Muscle of arm (tissue), 14 donors: ENCODE measurements at places on chromosomes 5 and 9.

- no peak for DNase-seq
Observed at GRCh38 chr5:76535577-76535976, 87.6 kb downstream of the F2RL2 start.

- no peak for DNase-seq
Observed at GRCh38 chr5:143581649-143582048, 178.2 kb upstream of the NR3C1 start.

GRCh38 chr5:77812926-77813589 lies 36.9 kb upstream of the TBCA start:
- DNase-seq, result no peak

GRCh38 chr5:41815261-41815660 lies 55.0 kb downstream of the OXCT1 start:
- DNase-seq, result no peak

- no peak for DNase-seq
Observed at GRCh38 chr9:135666534-135667462, 3.7 kb downstream of the LCN9 start.

- DNase-seq, result no peak
Observed at GRCh38 chr5:55850839-55851674, at the start of gene IL31RA. Gene IL31RA, plus strand, starts transcription at chr5:55851357. Its CDS starts 214 bp downstream, at chr5:55851571.

DNA sequence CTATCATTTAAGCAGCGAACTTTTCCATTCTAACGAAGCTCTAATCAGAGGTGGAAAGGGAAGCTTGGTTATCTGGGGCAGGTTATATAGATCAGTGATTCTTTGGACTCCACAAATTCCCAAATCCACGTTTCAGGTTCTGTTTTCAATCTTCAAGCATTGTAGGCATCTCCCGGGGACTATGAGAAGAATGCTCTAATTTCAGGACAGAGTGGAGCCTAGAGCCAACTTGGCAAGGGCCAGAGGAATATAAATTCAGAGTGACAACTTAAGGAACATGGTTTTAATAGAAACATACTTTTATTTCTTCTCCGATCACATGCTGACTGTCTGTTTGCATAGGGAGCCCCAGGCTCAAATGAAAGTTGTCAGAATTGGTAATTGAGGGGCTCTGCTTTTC lies 514.0 kb upstream of the KLF4 start:
- peak; percentile 40 for DNase-seq

- no peak for DNase-seq
Observed at GRCh38 chr9:97904725-97905124, 17.6 kb downstream of the TRMO start.

DNA sequence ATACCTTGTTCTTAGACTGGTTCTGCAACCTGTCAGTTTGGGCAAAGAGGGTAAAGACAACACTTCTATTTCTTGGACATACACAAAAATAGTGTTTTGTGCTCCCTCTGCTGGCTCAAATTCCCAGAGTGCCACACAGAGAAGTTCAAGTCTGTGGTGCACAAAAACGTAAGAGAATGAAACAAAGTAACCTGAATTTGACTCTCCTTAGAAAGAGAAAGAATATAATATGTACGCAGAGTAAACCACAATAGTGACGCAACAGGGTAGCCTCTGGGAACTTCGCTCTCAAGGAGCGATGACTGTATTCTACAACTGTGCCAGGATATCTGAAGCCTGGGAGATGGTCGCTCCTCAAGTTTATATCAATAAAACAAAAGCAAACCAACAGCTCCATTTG lies 18.5 kb downstream of the DDX31 start:
- DNase-seq, result no peak

GRCh38 chr9:92980085-92980745 lies 32.9 kb downstream of the FGD3 start:
- DNase-seq, result no peak

- DNase-seq, result no peak
Observed at GRCh38 chr9:134722120-134722701, 80.6 kb downstream of the COL5A1 start.

DNA sequence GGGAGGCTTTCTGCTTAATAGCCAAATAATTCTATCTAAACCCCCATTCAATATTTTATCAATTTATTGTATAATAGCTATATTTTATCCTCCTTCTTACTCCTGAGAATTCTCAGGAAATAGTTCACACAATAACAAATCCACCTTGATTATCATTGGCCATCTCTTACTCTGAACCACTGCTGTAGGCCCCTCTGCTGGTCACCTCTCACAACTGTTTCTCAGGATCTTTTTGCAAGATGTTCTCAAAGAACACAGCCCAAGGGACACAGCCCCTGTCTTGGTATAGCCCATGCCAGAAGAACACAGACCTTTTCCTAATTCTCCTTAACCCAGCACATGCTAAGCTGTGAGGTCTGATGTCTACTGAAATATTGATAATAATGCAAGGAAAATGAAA lies 74.9 kb upstream of the HTR4 start:
- DNase-seq, result no peak

DNA sequence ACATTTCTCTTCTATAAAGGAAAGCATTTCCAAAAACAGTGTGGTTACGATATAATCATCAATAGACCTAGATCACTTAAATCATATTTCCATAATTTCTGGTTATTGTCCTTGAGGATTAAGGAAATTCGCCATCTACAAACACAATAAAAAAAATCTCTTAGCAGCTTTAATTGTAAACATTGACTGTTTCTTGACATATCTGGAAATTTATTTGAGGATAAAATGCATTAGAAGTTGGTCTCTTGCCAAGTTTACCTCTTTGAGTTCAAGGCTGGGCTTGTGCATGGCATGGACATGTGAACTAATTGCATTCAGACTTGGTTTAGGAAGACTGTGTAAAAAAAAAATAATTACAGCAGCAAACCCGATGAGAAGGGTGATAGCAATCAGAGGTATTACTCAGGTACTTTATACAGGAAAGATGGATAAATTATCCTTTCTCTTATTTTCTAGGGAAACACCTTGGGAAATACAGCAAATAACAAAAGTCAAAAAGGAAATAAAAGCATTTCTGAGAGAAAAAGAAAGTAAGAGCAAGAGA lies 237.9 kb downstream of the SLF1 start:
- no peak for DNase-seq

DNA sequence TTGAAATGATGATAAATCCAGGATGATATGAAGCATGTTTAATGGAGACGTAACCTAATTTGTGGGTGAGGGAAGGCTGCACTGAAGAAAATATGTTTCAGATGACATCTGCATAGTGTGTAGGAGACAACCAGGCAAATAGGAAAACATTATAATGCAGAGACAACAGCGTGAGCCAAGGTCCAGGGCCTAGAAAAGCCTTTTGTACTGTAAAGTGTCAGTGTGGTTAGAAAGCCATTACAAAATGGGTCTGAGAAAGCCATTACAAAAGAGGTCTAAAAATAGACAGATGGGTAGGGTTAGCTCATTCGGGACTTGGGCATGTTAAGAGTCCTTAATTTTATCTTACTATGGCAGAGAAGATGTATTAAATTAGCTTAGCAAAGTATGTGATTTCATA lies 14.9 kb upstream of the GABRG2 start:
- no peak for DNase-seq

DNA sequence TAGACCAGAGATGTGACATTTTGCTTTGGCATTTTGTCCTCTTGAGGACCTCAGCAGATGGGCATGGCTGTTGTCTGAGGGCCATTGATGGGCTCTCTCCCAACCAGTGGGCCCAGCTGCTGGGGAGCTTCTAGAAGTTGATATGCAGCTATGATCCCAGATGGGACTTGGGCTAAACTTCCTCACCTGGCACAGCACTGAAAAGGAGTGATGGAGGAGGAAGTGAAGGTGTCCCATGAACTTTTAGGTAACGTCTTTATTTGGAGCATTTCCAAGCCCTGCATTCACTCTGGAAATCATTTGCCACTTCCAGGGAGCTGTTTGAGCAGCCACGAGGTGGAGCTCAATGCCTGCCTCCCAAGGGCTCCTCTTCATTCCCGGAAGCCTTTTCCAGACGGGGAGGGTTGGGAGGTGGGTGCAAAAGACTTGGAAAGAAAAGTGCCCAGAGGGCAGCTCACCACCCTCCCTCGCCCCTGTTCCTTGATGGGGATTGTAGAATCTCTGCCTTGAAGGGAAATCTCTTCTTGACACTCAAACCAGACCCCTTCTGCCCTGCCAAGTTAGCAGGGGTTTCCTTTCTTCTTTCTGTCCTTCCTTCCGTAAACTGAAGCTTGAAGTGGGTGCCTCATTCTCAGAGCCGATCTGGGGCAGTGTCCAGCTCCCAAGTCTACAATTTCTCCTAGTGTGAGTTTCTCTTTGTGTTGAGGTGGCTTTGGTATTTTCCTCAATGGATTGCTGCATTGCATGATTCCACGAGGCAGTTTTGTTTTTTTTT lies 18.1 kb upstream of the NEUROG1 start:
- no peak for DNase-seq

GRCh38 chr5:17978954-17979353 lies 344.7 kb downstream of the TAF11L14 start:
- no peak for DNase-seq

GRCh38 chr9:110936719-110937452 lies 101.4 kb downstream of the LPAR1 start:
- no peak for DNase-seq

DNA sequence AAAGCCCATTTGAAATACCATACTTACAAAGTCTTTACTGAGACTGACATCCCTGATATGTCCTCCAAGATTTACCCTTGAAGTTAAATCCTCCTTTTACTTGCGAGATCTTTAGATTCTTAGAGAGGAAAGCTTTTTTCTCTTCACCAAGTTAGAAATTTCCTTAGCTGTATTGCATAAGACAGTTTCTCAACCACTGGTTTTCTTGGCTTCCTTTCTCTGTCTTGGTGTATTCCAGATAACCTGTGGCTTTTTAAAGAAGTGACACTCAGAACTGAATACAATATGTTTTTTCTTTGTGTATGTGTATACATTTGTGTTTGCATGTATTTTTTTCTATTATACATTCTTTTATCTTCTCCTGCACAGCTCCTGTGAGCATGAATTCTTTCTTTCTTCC lies 65.0 kb downstream of the SNCAIP start:
- DNase-seq, result no peak

GRCh38 chr5:38800515-38800914 lies 45.3 kb upstream of the OSMR start:
- DNase-seq, result no peak

DNA sequence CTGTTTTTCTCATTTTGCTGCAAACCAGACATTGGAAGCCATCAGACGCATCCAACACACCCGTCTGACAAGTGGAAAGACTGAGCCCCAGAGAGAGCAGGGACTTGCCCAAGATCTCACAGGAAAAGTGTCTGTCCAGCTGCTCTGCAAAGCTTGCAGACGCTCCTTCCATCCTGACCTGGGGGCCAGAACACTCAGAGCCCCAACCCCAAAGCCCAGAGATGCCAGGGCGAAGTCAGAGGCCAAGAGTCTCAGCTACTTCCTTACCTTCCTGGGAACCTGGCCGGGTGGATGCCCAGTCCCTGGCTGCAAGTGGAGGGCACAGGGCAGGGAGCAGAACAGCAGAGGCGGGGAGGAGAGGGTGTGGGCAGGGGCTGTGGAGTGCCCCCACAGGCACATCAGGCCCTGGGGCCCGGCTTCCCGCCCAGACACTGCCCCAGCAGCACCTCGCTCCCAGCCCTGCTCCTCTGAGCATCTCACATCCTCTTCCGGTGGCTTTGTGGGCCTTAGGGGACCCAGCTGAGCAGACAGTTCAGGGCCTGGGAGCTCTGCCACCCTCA lies 9.7 kb upstream of the RALGDS start:
- no peak for DNase-seq

DNA sequence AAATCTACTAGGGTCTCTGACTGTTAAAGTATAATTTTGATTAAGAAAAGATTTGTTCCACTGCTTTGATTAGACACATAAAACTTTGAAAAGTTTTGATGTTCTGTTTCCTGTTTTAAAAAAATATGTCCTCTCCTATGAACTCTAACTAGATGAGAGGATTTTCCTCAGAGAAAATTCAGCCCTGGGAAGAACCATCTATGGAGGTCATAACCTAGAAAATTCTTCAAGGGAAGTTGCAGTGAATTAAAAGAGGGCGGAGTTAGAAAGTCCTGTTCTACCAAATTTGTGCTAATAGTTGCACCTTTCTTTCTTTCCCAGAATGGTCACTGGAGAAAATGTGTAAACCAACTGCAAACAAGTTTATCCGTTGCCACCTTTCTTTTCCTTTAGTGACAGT lies 27.7 kb downstream of the PIK3R1 start:
- DNase-seq, result no peak

GRCh38 chr5:168088410-168089173 lies 202.9 kb upstream of the WWC1 start:
- DNase-seq, result no peak

DNA sequence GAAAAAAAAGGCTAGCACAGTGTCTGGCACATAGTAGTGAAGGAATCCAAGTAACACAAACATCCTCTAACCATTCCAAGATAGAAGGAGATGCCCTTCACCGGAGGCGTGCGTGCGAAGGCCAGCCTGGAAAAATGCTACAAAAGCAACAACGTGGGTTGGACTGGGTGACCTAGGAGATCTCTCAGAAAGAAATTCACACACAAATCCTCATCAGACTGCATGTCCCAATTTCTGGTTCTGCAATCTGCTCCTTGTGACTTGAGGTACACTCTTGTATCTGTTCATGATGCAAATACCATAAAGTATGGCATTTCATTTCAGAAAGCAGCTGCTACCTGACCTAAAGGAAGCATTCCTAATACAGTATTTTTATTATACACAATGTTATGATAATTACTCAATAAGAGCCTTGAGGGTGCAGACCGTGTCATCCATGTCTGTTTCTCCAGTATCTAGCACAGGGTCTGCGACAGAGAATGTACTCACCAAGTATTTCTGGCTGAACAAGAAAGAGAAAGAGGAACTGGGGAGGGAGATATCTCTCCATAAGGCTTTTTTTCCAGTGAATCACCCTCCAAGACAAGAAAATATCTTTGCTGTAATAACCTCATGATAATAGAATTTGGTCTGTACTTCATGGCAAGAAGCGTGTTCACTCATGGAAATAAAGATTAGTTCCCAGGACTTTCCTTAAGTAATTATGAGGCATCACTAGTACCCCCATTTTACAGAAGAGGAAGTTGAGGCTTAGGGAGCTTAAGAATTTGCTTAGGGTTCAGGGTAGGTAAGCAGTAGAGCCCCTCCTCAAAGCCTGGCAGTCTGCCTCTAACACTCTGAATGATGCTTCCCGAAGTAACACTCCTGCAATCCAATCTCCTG lies 138.3 kb downstream of the CDK5RAP2 start:
- no peak for DNase-seq

GRCh38 chr5:115829913-115830312 lies 11.5 kb downstream of the ATG12 start:
- DNase-seq, result no peak

DNA sequence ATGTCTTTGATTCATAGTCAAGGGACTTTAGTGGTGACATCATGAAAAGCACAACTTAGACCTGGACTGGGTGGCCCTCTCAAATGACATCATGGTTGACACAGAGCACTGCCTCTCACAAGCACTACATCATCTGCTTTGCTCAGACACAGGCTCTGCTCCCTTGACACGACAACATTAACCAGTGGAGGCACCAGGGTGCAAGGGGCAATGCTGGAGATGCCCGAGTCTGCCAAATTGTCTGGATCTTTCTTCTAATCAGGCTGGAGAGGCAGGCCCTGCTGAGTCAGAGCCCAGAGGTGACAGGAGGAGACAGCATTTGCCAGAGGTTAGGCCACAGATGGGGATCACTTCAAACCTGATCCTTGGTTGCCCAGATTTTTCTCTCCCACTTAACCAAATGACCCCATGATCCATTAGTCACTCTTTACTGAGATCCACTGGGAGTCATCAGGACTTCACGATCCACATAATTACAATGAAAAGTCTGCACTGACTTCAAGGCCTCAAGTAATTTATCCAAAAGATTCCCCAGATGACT lies 174.4 kb downstream of the SLIT3 start:
- DNase-seq, result no peak

- DNase-seq, result no peak
Observed at GRCh38 chr9:127334725-127335124, 62.2 kb upstream of the SLC2A8 start.
